ENCODE measurements at places on chromosomes 12 and 14.

DNA sequence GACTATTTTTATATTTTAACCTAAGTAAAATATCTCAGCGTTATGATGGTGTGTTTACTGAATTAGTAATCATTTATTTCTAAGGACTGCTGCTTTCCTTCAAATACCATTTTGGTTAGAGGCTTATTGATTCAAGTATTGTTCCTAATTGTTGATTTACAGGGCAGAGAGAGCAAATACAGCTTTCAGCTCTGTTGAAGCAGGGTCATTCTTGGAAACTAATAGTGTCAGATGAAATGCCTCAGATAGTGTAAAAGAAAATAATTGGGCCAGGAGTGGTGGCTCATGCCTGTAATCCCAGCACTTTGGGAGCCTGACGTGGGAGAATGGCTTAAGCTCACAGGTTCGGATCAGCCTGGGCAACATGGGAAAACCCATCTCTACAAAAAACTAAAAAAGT is 249.3 kb downstream of the FUT8 start:
- no peak for DNase-seq

DNA sequence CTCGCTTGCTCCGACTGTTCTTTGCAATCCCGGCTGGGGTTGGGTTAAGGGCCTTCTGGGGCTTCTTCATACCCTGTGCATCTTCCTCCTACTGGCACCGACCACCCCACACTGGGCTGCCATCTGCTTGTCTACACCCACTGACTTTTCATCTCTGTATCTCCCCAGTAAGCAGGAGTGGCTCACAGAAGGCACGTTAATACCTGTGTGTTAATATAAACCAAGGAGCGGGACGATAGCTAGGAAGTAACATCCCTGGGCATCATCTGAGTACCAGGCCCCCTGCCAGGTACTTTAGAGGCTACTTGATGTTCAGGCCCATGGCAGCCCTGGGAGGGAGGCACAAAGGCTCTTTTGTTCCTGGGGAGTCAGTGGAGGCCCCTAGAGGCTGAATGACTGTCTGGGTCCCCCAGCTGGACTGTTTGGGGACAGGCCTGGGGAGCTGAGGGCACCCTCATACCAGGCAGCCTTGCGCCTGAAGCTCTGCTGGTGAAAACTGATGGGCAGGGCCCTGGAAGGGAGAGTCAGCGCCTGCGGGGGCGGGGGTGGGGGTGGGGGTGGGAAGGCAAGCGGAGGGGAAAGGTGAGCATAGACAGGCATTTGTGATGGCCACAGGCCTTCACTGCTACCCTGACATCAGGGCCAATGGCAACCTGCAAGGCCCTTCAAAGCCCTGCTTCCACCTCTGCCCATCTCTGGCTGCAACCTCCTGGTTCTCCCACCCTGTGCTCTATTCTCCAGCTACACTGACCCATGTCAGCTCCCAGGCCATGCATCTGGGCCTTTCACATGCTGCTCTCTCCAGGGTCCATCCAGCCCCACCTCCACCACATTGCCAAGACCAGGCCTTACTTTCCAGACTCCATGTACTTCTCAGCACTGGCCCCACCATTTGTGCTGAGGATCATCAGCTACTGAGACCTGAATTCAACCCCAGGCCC is 34.2 kb upstream of the DEGS2 start:
- no peak for DNase-seq

DNA sequence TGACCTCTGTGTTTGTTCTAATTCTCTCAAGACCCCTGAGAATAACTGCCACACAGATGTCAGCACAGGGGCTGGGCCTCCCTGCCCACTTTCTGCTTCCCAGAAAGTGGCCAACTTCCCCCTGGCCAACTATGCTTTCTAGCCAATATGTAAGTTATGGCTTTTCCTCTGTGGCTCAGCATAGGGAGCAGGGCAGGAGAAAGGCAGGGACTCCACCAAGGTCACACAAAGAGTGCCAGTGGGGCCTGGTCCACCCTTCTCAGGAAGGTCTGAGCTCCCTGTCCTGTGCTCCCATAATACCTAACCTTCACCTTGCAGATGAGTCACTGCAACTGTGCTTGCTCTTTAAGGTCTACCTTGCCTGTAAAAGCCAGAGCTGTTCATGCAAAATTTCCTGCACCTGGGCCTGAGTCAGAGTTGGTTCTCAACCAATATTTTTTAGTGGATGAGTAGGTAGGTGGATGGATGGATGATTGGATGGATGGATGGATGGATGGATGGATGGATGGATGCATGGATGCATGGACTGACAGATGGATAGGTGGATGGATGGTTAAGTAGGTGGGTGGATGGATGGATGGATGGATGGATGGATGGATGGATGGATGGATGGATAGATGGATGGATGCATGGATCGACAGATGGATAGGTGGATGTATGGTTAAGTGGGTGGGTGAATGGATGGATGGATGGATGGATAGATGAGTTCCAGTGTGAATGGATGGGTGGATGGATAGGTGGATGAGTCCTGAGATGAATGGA is 64.2 kb downstream of the DIO3 start:
- no peak for DNase-seq

DNA sequence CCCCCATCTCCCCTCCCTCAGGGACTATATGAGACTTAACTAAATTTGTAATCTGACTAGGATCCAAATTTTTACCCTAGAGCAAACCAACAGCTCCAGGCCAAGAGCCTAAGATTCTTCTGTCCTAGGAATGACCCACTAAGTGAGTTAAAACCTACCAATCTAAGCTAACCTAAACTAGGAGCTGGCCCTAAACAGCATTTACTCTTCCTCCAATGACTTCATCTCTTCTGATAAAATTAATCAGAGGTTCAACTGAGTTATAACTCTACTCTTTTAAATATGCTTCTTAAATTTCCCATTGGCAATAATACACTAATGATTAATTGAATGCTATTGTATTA is 39.9 kb upstream of the TMPO start:
- DNase-seq, result no peak

DNA sequence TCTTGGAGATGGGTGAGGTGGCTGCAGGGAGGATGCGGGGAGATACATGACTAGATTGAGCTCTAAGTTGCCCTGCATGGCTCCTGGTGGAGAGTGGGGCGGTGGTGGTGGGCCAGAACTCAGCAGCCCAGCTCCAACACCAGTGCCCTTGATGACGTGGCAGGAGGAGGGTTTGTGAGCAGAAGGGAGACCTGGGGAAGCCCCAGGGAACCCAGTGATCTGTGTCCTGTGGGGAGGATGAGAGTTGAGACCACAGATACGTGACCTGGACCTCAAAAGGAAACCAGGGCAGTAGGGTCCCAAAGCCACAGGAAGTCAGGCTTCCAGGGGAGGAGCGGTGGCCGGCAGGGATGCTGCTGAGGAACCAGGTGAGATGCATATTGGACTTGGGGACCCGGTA is 989.1 kb upstream of the TMEM132C start:
- DNase-seq, result no peak

GRCh38 chr12:94126067-94126466 is 22.3 kb upstream of the PLXNC1 start:
- DNase-seq, result no peak

GRCh38 chr12:127083008-127083949 is 1183.7 kb upstream of the TMEM132C start:
- DNase-seq, result no peak

GRCh38 chr14:87005280-87005679 is 987.7 kb downstream of the GALC start:
- no peak for DNase-seq

DNA sequence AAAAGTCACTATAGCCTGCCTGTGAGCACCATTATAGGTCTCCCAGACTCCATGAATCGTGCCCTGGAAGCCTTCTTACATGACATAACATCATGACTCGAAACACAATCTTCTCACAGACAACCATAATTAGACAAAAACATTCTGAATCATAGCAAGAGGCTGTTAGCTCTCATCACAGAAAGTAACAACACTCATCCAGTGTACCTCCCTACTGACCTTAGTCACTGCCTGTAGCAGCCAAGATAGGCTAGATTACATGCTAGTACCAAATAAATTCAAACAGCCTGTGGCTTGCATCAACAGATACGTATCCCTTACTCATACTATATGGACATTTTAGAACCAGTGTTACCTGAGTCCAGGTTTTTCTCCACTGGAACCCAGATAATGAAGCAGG is 663.8 kb upstream of the FOXG1 start:
- DNase-seq, result peak; percentile 62

- peak; percentile 75 for DNase-seq
These were observed 37.9 kb downstream of the SH2B3 start for GRCh38 chr12:111443586-111443985.

DNA sequence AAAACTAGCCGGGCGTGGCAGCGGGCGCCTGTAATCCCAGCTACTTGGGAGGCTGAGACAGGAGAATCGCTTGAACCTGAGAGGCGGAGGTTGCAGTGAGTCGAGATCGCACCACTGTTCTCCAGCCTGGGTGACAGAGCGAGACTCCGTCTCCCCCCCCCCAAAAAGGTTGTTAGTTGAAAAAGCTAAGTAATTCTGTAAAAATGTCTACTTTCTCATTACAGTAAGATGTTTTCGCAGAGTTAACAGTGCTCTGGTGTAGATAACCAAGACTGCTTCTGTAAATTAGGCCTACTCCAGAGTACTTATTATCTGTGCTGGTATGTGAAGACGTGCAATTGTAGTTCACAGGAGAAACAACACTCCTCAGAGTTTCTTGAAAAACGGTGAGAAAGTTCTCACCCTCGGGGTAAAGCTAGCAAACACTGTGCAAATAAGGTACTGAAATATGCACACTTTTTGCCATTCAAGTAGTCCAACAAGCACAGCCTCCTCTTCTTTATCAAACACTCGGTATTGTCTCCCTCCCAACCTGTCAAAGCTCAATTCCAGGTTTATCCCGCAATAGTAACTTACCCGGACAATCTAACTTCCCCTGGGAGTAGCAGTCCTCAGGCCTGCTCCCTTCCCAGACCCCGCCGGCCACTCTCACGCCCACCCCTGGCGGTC is 974 bp downstream of the BTBD7 start:
- no peak for DNase-seq

GRCh38 chr12:45828402-45828801 is 98.9 kb downstream of the ARID2 start:
- no peak for DNase-seq

DNA sequence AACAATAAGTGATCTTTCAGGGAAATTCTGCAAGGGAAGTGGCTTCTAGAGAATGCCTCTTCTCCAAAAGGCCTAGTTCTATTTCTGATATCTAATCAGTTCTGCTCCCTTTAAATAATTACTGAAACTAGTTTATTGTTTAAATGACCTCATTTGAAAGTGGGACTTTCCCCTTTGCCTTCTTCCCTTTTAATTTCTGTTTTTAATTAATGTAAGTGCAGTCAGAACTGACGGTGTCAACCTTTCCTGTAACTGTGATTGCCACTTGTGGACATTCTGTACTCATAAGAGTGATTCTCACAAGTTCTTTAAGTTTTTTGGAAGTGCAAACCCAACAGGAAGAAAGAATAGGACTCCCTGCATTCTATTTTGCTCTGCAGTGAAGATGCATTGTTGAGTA is 265.3 kb upstream of the PLEKHG7 start:
- DNase-seq, result no peak

DNA sequence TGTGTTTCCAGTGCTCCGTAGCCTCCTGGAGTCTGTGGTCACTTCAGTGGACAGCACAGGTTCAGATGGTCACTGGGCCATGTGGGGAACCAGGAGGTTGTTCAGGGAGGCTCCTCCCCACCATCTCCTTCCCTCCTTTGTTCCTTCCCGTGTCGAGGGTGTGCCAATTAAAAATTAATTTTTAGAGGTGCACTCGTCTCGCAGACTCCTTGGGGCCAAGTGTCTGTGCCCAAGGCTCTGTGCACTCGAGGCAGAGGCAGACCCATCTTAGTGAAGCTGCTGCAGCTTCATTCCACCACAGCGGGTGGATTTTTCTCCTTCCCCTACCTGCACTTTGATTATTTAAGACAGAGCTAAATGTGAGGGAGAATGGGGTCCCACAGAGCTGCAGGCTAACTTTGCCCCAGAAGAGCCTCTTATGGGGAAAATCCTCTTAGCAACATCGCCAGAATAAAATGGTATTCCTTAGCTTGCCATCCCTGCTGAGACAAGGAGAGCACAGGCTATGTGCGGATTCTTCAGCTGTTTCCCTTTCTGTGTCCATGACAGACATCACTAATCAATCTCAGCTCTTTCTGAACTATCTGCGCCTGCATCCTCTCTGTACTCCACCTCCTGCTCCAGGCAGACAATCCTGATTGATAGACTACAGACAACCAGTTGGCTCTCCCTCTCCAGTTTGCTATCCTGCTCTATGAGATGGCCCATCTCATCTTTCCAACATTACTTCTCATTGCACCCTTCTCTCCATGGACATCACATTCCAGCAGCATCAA is 159.5 kb downstream of the VRK1 start:
- peak; percentile 16 for DNase-seq

DNA sequence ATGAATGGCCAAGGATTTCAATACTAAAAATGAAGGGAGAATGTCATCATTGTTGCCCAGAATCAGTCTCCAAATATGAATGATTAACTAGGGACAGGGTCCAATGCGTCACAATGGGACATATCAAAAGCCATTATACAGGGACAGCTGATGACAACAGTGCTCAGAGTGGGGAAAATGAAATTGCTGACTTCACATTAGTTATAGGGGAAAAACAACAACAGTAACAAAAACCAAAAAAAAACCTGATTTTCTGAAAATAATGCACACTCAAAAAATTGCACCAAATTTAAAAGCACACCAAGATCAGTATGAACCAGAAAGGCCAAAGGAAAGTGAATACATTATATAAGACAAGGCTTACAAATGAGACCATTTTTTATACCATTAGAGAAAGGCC is 353.2 kb upstream of the SOX5 start:
- no peak for DNase-seq

DNA sequence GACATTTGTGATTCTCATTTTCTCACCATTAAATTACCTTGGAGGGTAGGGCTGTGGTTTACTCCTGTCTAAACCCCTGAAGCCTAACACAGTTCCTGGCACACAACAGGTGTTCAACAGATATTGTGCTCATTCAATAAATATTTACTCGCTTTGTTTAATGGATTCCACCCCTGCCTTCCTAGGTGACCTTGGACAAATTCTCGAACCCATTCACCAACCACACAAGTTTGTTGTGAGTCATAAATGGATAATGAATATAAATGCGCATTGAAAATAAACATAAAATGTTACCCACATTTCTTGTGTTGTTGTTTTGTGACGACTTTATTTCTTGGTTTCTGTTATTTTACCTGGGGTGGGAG is 362 bp upstream of the TSFM start:
- no peak for DNase-seq

GRCh38 chr12:32702473-32702872 is 23.4 kb downstream of the DNM1L start:
- DNase-seq, result no peak

- no peak for DNase-seq
These were observed 111.6 kb upstream of the EGLN3 start for GRCh38 chr14:34062353-34062973.

DNA sequence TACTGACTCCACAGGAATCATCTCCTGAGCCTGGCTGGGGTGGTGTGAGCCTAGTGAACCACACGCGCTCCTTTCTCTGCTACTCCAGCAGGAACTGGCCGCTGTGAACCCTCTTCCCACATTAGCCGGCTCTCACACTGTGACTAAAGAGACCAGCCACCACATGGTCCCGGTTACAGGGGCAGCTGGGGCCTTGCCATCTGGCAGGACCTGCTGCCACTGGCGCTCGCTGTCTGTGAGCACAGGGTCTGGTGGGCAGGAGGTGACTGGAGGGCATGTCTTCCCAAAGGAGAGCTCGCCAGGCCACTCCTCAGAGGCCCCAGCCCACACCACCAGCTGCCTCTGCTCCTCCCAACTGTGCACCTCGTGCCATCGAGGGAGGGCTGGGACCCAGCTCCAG is 99.3 kb downstream of the SINHCAF start:
- DNase-seq, result no peak

Measured in islet precursor cell (in vitro differentiated cells).